Panc1 (cell line): ENCODE measurements at places on chromosomes 2 and 18. TPM values are rescaled to one million over a fixed set of nuclear protein-coding genes. Genes with fewer than 3 reads are reported as not detected.

DNA sequence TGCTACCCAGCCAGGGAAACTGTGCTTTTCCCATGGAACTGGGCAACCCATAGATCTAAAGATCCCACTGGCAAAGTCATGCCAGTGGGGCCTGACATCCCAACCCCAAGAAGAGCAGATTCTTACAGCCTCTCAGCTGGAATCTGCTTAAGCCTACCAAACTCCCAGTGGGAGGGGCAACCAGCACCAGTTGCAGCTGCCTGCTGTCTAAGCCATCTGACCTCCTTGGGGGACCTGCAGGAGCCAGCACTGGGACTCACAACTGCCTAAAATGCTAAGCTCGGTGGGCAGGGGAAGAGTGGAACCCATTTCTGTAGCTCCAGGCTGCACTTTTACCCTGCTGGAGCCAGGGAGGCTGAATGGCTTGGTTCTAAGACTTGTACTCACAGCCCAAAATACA lies 770.7 kb upstream of the SLC8A1 start:
- no peaks in the 10 kb centered on the region for H3K27me3 ChIP-seq
- no peak overlapping the region for H3K4me3 ChIP-seq
- H3K27ac ChIP-seq = no peak overlapping the region
- H3K4me1 ChIP-seq = no peaks in the 10 kb centered on the region
- no peaks in the 10 kb centered on the region for H3K36me3 ChIP-seq

SYT4 gene
- total RNA-seq = not detected

DNA sequence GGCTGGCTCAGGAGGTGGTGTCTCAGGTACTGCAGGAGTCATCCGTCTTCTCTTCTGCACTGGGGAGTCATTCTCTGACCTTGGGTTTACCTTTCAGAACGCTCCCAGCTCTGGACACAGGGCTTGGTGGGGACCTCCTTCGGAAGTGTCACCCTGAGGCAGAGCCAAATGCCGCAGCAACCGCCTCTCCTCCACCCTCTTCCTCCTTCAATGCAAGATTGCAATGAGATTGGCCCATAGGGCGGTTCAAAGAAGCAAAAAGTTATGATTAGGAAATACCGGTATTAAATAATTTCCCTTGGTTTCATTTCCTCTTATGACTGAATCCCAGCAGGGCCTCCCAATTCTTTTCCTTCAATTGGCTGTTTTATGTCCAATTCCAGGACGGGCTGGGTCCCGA lies 178.8 kb downstream of the ACKR3 start:
- no peak overlapping the region for H3K4me3 ChIP-seq
- H3K4me1 ChIP-seq = no peaks in the 10 kb centered on the region
- H3K36me3 ChIP-seq = no peaks in the 10 kb centered on the region

ACTG2 gene
- total RNA-seq = 0.23 TPM

CFAP53 gene
- total RNA-seq = 0.23 TPM

IL36A gene
- not detected for total RNA-seq

DNA sequence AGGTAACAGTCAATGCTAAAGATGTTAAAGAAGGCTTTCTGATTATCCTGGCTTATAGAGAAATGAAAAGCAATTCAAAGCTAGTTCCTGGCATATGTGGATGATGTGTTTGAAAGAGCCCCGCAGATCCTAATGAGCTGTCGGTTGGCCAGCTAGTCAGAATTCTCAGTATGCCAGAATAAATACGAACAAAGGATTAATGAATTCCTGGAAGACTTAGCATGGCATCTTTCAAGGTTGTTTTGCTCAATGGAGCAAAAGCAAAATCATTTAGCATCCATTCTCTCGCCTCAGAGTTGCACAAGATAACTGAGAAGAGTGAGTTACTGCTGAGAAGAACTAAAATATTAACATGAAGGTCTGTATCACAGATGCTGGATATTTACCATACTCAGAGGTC lies 307.6 kb downstream of the RIT2 start:
- DNase-seq = no peak
- H3K36me3 ChIP-seq = no peaks in the 10 kb centered on the region

DNA sequence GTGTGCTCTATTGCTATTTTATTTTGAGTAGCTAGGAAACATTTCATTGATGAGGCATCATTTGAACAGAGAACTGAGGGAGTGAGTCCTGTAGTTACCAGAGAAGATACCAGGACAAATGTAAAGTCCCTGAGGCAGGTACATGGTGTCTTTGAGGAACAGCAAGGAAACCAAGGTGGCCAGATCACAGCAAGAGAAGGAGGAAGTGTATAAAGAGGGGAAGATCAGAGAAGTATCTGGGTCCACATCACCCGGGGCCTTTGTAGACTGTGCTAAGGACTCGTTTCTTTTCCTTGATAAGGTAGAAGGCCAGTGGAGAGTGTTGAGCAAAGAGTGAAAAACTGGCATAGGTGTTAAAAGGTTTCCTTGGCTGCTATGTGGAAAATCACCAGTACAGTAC lies 34.8 kb upstream of the PLB1 start:
- H3K36me3 ChIP-seq = no peaks in the 10 kb centered on the region
- 0 out of 2 replicates have a peak, but pooled peaks cover 2% of the 10 kb centered on the region for H3K27me3 ChIP-seq
- DNase-seq = no peak
- no peaks in the 10 kb centered on the region for H3K4me1 ChIP-seq
- H3K27ac ChIP-seq = no peak overlapping the region

CRYGC gene
- total RNA-seq = not detected

IL36RN gene
- not detected for total RNA-seq

GAREM2 gene
- total RNA-seq = 12.4 TPM

DNA sequence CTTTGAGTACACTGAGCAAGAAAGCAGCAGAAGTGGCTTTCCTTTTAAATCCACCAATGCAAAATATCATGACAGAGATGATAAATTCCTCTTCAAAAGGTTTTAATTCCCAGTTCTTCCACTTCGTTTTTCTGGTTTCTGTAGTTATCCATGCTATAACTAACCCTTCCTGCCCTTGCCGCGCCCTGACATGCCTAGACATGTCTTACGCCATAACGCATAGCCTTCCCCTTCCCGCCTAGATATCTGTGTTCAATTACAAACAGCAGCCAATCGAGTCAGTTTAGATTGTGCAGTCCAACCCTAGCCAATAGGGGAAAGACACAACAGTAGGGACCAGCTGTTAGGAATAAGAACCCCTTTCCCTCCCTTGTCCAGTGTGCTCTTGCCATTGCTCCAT lies 16.1 kb downstream of the PRPF40A start:
- no peak overlapping the region for H3K4me3 ChIP-seq
- no peak for DNase-seq
- H3K27me3 ChIP-seq = no peaks in the 10 kb centered on the region
- no peak overlapping the region for H3K27ac ChIP-seq
- H3K36me3 ChIP-seq = peaks cover 6% of the 10 kb centered on the region
- H3K4me1 ChIP-seq = peaks cover 4% of the 10 kb centered on the region; the same call in 1 of the 2 replicates

GRCh38 chr2:26170795-26171194 lies 2.1 kb upstream of the GAREM2 start:
- H3K36me3 ChIP-seq = no peaks in the 10 kb centered on the region
- H3K4me1 ChIP-seq = peaks cover 6% of the 10 kb centered on the region
- H3K4me3 ChIP-seq = no peak overlapping the region
- H3K27ac ChIP-seq = no peak overlapping the region

DNA sequence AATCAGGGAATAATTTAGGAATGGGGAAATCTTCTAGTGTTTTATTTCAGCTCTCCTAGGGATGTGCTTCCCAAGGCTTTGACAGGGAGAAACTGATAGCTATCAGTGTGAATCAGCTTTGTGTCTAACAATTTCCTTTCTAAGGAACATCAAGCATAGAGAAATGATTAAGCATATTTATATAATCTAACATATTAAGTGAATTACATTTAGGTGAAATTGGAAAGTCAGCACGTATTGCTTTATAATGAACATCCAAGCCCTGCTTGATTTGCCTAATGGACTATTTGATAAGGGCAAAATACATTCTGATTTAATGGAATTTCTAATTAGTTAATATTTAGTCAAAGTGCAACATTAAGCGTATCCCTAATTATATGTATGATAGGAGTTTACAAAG lies 19.5 kb upstream of the TSPYL6 start:
- H3K36me3 ChIP-seq = no peaks in the 10 kb centered on the region
- no peaks in the 10 kb centered on the region for H3K27me3 ChIP-seq
- H3K4me1 ChIP-seq = no peaks in the 10 kb centered on the region
- H3K27ac ChIP-seq = peak overlapping the region; percentile 61; the same call in 1 of the 2 replicates
- DNase-seq = no peak

DNA sequence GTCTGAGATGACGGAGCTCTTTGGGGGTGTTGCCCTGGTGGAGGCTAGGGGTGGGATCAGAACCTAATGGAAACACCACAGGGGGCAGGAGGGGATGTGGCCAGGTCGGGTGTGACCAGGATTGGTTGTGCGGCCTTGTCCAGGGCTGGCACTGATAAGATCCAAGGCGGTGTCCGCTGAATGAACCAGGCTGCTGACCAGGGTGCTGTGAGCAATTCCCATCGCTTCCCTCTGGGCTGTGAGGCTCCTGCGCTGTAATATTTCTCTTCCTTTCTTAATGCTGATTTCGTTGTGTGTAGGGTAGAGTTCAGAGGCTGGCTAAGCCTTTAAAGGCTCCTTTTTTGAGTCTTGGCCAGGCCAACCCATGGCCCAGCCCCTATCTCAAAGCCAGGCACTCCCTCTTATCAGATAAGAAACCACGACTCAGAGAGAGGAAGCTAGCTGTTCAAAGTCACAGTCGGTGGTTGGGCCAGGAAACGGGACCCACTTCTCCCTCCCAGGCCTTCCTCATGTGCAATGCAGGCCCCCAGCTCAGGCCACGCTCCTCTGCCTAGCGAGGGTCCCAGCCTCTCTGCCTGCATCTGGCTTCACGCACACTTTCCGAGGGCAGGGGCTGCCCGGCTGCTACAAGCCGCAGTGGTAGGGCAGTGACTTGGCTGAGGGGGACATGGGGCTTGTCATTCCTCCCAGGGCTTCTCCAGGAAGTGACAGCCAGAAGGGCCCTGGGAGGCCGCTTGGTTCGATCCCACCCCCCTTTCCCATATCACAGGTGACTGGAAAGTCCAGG lies 26.0 kb upstream of the FOSL2 start:
- H3K27ac ChIP-seq = no peak overlapping the region
- H3K4me1 ChIP-seq = no peaks in the 10 kb centered on the region; the same call in 1 of the 2 replicates
- no peak for DNase-seq
- no peaks in the 10 kb centered on the region for H3K36me3 ChIP-seq
- no peak overlapping the region for H3K4me3 ChIP-seq

DNA sequence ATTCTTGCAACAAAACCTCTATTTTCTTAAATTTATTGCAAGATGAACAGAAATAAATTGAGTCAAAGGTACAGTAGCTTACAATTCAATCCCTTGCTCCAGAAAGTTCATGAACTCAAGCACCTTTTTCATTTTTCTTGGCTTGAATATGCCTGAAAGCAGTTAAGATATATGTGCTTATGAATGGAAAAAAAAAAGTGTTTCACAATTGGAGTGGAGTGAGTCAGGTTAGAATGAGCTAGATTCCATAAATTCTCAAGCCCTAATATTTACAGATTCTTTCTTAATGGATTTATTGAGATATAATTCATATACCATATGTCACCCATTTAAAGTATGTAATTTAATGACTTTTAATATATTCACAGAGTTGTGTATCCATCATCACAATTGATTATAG lies 39.6 kb upstream of the NEMP2 start:
- H3K27me3 ChIP-seq = no peaks in the 10 kb centered on the region
- no peaks in the 10 kb centered on the region for H3K4me1 ChIP-seq
- H3K27ac ChIP-seq = no peak overlapping the region
- DNase-seq = no peak
- no peaks in the 10 kb centered on the region for H3K36me3 ChIP-seq

- peaks cover 19% of the 10 kb centered on the region for H3K4me1 ChIP-seq
- peak overlapping the region; percentile 91 for H3K4me3 ChIP-seq
- peak overlapping the region; percentile 99 for H3K27ac ChIP-seq
- DNase-seq = peak; percentile 25
These were observed 654 bp upstream of the MARCHF7 start for GRCh38 chr2:159711562-159712142.

GRCh38 chr2:196459539-196459938 lies 180.0 kb upstream of the CCDC150 start:
- no peaks in the 10 kb centered on the region for H3K36me3 ChIP-seq
- DNase-seq = no peak
- no peak overlapping the region for H3K4me3 ChIP-seq
- no peaks in the 10 kb centered on the region for H3K4me1 ChIP-seq
- H3K27ac ChIP-seq = no peak overlapping the region

DNA sequence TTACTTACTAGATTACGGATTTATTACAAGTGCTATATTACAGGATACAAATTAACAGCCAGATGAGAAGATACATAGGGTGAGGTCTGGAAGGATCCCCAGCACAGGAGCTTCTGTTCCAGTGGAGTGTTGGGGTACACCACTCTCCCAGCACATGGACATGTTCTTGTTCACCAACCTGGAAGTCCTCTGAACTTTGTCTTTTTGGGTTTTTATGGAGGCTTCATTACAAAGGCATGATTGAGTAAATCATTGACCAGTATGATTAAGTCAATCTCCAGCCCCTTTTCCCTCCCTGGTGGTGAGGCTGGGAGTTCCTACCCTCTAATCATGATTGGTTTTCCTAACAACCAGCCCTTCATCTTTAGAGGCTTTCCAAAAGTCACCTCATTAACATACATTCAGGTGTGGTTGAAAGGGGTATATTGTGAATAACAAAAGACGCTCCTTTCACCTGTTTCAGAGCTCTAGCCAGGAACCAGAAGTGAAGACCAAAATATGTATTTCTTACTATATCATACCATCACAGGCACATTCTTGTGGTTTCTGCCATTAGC lies 38.3 kb downstream of the APLF start:
- no peak for DNase-seq
- H3K4me3 ChIP-seq = no peak overlapping the region
- H3K36me3 ChIP-seq = no peaks in the 10 kb centered on the region; the same call in 1 of the 2 replicates
- H3K27ac ChIP-seq = no peak overlapping the region
